Skin of body (tissue), 3 donors: ENCODE measurements at places on chromosomes 3 and 15. TPM values are rescaled to one million over a fixed set of nuclear protein-coding genes. Genes with fewer than 3 reads are reported as not detected.

The CELSR3 gene
- 0.39 TPM for total RNA-seq

The DTWD1 gene
- 54.6 TPM for total RNA-seq

The KBTBD8 gene
- 2.6 TPM for total RNA-seq

The TMEM212 gene
- total RNA-seq: not detected

The ANKRD34C gene
- total RNA-seq: not detected

The ANKUB1 gene
- total RNA-seq: not detected

The SEMA3B gene
- total RNA-seq: 21.8 TPM

The UROC1 gene
- total RNA-seq: not detected

The AGBL1 gene
- 4.8 TPM for total RNA-seq

The IL12A gene
- total RNA-seq: 0.30 TPM

The GOLGA8N gene
- 14.3 TPM for total RNA-seq

The SERPINI2 gene
- not detected for total RNA-seq

The TRIM42 gene
- not detected for total RNA-seq

The SCG3 gene
- not detected for total RNA-seq

The MRAS gene
- total RNA-seq: 22.2 TPM

The ZNF148 gene
- 25.9 TPM for total RNA-seq

The MELTF gene
- total RNA-seq: 5.8 TPM

The CLSTN2 gene
- total RNA-seq: 2.9 TPM

The CFAP20DC gene
- 1.3 TPM for total RNA-seq

The USP4 gene
- total RNA-seq: 34.0 TPM

The SOX14 gene
- total RNA-seq: not detected

The GPR160 gene
- 4.6 TPM for total RNA-seq

The EOMES gene
- 0.49 TPM for total RNA-seq

The PLSCR4 gene
- total RNA-seq: 54.4 TPM

The TRIP4 gene
- total RNA-seq: 15.5 TPM

The TMEM108 gene
- total RNA-seq: 1.4 TPM

The EFCAB12 gene
- 0.10 TPM for total RNA-seq

The CAMK2N2 gene
- not detected for total RNA-seq

The IGDCC3 gene
- 0.69 TPM for total RNA-seq

The TMEM44 gene
- total RNA-seq: 9.9 TPM

The SHISA5 gene
- total RNA-seq: 35.2 TPM

The NEDD4 gene
- 23.2 TPM for total RNA-seq

The ZBED2 gene
- total RNA-seq: 1.4 TPM

The SACM1L gene
- total RNA-seq: 45.5 TPM

The APOD gene
- total RNA-seq: 24.9 TPM

The PYGO1 gene
- 11.3 TPM for total RNA-seq

The AVEN gene
- 7.4 TPM for total RNA-seq

The PLSCR5 gene
- not detected for total RNA-seq

The DPH6 gene
- 18.0 TPM for total RNA-seq

The CCDC33 gene
- total RNA-seq: 0.20 TPM

The GREM1 gene
- 3.6 TPM for total RNA-seq

The OSBPL10 gene
- total RNA-seq: 10.9 TPM
